ENCODE measurements at places on chromosomes 3 and 15.

DNA sequence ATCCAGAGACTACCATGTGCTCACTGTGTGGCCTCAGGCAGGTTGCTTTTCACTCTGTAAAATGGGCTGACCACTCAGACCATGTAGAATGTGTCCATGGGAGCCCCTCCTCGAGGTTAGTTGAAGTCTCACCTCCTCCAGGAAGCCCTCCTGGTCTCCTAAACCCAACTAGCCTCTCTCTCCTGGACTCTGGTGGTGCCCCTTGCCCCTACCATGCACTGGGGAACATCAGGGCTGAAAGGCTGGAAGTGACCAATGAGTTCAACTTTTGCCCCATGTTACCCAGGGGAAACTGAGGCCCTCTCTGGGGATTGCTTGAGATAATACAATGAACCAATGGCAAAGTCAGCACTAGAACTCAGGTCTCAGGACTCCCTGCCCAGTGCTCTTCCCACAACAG is 69.2 kb upstream of the SLC6A6 start:
- no peak for DNase-seq

DNA sequence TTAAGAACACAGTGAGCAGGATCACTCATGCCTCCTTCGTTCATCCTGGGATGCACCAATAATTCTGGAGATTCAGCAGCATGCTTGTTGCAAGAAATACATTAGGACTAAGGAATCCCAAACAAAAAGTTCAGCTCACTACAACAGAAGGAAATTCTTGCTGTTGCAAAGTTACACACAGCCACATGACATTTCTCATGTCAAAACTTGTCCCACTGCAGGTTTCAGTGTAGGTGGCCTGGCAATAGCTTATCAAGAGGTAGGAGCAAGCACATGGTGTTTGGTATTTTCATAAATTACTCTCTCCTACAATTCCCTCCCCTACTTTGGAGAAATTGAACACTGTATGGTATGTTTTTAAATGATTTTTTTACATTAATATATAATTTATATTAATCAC is 399.6 kb upstream of the EPHA3 start:
- DNase-seq: no peak

- no peak for DNase-seq
Observed at GRCh38 chr3:16330351-16330750, 65.3 kb downstream of the OXNAD1 start.

GRCh38 chr3:40873934-40874699 is 325.2 kb upstream of the CTNNB1 start:
- no peak for DNase-seq

GRCh38 chr15:77533578-77534430 is 98.9 kb downstream of the LINGO1 start:
- DNase-seq: no peak
